ENCODE measurements at places on chromosomes 1 and 21.
A peak's percentile ranks its signal among the peaks of the same experiment; 100 is the strongest.

- DNase-seq, result no peak
Observed at GRCh38 chr1:181440510-181440909, 42.8 kb upstream of the CACNA1E start.

DNA sequence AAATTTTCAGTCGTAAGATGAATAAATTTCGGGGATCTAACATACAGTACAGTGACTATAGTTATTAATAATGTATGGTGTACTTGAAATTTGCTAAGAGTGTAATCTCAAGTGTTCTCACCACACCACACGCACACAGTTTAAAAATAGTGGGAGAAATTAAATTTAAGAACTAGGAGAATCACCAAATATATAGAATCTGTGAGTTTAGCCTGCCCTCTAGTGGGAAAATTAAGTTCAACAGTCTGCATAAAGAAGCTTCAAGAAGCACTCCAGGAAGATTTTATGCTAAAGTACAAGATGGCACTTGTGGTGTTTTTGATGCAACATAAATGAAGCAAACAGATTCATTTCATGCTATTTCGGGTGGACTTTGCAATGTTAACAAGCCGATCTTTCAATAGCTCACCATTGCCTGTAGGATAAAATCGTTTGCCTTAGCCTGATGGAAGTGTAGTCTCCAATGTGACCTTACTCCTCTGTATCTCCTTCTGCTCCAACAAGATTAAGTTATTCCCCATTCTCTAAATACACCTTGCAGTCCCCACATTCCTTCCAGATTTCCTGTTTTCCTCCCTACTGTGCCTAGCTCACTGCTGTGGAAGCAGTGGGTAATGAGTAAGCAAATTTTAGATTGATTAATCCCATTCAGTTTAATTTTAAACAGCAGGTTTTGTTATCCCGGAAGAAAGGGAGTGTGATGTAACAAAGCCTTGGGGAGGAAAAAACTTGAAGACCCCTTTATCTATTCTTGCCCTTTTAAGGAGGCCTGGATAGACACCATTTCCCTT lies 8.7 kb upstream of the PIK3C2B start:
- no peak for DNase-seq

GRCh38 chr21:40797891-40798290 lies 49.1 kb downstream of the DSCAM start:
- no peak for DNase-seq

- DNase-seq, result peak; percentile 88
Observed at GRCh38 chr1:161021165-161021969, 415 bp upstream of the F11R start.

- DNase-seq, result no peak
Observed at GRCh38 chr1:246142320-246142893, 364.7 kb downstream of the SMYD3 start.

DNA sequence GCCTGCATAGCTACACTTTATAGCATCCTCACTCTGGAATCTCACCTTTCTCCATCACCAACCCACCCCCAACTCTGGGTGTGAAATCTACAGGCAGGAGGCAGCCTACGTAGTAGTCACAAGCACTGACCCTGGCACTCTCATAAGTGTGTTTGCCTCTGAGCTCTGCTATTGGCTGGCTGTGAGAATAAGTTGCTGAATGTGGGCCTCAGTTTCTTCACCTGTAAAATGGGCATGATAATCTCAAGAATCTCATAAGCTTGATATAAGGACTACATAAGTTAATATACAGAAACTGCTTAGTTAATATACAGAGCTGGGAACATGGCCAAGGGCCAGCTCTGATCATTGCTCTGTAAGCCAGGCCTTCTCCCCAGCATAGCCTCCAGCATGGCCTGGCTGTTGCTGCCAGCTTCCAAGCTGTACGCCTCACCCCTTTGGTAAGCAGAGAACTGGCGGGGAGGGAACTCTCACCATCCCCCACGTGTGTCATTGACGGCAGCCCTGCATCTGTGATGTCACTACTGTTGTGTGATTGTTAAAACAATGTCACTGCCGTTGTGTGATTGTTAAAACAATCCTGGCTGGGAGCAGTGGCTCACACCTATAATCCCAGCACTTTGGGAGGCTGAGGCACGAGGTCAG lies 53.3 kb downstream of the SYF2 start:
- DNase-seq, result no peak

DNA sequence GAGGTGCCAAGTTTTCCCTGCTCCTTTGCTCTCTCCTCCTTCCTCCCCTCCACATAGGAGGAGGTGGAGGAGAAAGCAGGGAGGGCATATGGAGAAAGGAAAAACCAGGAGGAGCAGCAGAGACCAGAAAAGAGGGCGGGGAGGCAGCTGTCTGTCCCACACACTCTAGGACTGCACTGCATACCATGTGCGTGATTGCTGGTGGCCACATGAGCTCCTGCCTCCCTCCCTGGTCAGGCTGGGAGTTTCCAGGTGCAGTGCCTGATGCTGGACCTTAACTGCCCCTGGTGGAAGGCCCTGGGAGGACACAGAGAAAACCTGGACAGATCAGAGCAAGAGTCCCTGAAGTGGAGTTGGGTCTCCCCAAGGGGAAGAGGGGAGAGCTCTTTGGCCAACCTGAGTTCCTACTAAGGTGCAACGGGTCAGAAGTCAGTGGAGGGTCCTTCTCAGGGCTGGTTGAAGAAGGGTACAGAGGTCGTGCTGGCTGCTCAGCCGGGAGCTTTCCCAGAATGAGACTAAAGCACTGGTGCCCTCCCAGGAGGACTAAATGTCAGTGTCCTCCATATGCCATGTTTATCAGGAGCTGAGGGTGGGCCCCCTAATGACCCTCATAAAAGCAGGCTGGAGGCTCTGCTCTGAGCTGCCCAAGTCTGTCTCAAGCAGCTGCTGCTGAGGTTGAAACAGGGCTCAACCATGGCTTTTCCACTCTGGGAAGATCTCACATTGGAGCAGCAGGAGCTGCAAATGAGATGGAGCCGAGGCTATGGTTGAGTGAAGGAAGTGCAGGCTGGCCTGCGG lies 3.5 kb upstream of the LGR6 start:
- DNase-seq, result no peak

DNA sequence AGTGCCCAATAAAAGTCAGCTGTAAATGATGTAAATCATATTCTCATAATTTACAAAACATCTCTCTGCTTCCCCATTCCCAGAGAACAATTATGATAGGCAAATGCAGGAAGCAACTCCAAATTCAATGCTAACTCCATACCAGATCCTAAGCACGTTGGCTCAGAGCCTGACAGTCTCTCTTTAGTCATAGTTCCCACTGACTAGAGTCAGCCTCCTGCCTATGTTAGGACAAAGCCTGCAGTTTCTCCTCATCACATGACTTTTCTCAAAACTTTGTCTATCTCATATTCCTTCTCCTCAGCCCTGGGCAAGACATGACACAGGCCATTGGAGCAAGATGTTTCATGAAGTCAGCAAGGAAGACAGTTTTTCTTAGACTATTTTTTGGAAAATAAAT lies 101.5 kb upstream of the COL24A1 start:
- no peak for DNase-seq

DNA sequence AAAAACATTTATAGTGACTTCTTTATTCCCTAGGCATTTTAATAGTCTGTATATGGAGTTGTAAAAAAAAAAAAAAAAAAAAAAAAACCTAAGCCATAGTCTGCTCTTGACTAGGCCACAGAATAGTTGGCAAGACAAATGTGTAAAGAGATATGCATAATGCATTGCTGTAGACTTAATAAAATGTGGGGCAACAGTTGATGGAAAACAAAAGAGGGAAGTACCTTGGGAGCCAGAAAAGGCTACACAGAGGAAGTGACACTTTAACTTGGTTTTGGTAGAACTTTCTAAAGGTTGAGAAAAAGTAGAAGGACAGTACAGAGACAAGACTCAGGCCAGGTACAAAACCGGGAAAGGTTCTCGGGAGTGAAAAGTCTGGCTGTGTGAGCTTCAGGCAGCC lies 802.9 kb upstream of the ADAMTS5 start:
- DNase-seq, result no peak

DNA sequence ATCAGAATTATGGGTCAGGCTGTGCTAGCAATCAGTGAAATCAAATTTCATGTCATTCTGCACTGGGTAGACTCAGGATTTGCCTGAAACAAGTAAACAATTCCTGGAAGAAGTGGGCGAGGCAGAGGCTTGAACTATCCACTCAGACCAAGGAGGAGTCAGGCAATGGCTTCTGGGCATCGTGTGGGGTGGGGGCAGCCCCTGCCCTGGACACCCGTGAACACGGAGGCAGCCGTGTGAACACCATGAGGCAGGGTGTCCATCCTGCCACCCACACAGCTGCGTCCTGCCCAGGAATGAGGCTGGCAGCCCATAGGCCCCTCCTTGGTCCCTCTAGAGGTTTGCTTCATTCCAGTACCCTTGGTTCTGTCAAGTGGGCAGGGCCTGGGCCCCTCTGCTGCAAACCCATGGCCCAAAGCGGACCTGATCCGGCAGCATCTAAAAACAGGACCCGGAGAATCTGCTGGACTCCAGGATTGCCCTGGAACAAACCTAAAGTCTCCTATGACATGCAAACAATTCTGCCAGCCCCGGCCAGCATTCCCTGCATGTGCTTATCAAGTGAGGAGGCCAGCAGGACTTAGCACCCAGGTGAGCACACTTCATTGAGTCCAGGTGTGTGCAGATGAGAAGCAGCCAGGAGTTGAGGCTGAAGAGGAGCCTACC lies 69.5 kb downstream of the PDE9A start:
- DNase-seq, result no peak

GRCh38 chr1:169899519-169900217 lies 6.0 kb upstream of the SCYL3 start:
- no peak for DNase-seq

- no peak for DNase-seq
Observed at GRCh38 chr1:12152113-12152891, 14.5 kb upstream of the TNFRSF1B start.

Data from activated CD8-positive, alpha-beta memory T cell treated with anti-CD3 and anti-CD28 coated beads, Interleukin-2, amount 50 U/mL, for 4 hours (primary cell).